Thyroid gland (tissue), 4 donors: ENCODE measurements at places on chromosomes 2 and 18. TPM values are rescaled to one million over a fixed set of nuclear protein-coding genes. Genes with fewer than 3 reads are reported as not detected.
A peak's percentile ranks its signal among the peaks of the same experiment; 100 is the strongest.

The GRB14 gene
- 19.3 TPM for total RNA-seq

The TBR1 gene
- total RNA-seq = not detected

The TMEM247 gene
- not detected for total RNA-seq

The IL1RL1 gene
- 1.0 TPM for total RNA-seq

The TMEM150A gene
- total RNA-seq = 23.5 TPM

The ELOA2 gene
- not detected for total RNA-seq

The TEKT4 gene
- not detected for total RNA-seq

DNA sequence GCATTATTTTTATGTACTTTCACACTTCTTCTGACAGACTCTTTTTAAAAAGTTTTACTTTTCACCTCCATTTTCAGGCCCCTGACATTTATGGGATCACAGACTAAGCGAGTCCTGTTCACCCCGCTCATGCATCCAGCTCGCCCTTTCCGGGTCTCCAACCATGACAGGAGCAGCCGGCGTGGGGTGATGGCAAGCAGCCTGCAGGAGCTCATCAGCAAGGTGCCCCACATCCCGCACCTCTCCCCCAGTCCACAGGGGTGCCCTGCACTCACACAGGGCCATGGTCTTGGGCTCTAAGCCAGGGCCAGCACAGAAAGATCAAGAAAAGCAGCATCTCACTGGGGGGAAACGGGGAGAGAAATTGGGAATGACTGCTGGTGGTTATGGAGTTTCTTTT, 8.6 kb downstream of the CIDEA start:
- no peak for DNase-seq

DNA sequence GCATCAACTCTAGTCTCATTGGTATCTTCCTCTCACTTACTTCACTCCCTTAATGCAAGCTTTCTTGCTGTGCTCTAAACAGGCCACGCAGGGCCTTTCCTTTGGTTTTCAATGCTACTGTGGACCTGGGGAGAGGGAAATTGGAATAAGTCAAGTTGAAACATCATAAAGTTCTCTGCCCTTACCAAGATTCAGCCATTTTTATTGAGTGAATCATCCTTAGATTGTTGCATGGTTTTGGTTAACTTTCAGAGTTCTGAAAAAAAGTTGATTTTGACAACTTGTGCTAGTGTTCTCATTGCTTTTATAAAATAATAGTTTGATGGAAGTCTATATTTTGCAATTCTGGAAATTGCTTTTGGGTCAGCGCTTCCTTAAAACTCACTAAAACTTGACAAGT, 852.8 kb upstream of the ACVR2A start:
- no peak for DNase-seq

DNA sequence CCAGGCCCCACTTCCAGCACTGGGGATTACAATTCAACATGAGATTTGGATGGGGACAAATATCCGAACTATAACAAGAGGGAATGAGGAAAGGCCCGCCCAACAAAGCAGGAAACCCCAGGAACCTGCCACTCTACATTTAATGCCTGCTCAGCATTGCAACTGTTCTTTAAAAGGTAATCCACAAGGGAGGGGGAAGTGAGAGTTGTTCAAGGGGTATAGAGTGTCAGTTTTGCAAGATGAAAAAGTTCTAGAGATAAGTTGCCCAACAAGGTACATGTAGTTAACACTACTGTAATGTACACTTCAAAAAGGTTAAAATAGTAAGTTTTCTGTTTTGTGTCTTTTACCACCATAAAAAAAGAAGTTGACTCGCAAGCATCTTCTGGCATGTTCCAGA, 137.6 kb downstream of the MBD2 start:
- no peak for DNase-seq

DNA sequence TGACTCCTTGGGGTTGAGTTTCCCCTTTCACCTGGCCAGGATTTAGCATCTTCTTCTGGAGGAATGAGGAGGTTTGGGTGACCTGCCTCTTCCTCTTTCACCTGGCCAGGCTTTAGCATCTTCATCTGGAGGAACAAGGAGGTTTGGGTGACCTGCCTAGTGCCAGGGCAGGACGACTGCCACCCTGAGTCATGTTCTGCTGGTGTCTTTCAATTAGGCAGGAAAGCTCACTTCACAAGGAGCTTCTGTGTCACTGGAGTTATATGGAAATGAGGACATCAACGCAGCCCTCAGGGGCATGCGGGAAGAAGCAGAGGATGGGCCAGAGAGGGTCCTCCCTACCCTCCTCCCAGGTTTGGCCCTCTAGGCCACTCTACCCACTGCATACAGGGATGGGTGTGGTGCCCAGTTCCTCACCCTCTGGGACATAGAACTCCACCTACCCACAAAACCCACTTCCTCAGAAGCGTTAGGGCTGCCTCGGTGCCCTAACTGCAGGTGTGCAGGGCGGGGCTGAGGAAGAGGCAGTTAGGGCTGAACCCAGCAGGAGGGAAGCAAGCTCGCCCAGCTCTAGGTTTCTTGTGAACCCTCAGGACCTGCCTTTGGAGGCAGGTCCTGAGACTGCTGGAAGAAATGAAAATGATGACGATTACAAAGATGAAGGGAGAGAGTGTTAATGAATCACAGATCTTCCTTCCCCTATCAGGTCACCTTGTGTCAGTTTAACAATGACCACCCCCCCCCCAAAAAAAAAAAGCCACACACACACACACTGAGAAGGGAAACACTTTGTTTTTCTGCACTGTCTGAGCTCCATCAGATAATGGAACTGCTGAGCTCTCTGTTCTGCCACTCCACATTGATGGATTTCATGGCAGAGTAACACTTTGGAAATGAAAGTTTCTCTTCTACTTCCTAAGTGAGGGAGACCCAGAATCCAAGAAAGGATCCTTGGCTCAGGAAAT, 71.0 kb downstream of the ARL4C start:
- DNase-seq = no peak

- peak; percentile 36 for DNase-seq
These were observed 90.6 kb downstream of the FEZ2 start for GRCh38 chr2:36507408-36507812.
